T-helper 2 cell treated with Interferon-gamma antibody and Interleukin-4, amounts not matched to agents 5 μg/mL and 100 μg/mL, for 36 hours (primary cell): ENCODE measurements at places on chromosomes 2 and 18.
A peak's percentile ranks its signal among the peaks of the same experiment; 100 is the strongest.

DNA sequence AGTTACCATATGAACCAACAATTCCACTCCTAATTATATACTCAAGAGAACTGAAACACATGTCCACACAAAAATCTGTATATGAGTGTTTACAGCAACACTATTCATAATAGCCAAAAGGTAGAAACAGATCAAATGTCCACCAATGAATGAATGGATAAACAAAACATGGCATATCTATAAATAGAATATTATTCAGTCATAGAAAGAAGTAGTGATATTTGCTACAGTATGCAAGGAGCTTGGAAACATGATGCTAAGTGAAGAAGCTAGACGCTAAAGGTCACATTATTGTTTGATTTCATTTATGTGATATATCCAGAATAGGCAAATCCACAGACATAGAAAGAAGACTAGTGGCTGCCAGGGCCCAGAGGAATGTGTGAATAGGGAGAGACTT is 92.0 kb downstream of the RTTN start:
- H3K4me3 ChIP-seq = no peak overlapping the region
- H3K4me1 ChIP-seq = no peaks in the 10 kb centered on the region

DNA sequence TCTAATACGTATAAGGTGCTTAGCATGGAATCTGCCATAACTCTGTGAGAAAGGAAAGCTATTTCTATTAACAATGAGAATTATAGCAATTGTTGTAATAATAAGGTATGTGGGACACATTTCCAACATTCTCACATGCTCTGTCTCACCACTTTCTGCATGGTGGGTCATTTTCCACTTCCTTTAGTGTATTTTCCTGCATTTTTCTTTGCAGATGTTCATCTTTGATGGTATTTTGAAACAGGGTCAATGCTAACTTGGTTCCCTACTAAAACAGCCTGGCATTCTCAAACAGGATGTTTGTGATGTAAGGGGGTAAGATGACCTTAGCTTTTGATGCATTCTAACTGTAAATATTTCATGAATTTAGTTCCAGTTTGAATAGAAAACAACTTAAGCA is 54.7 kb downstream of the MYO1B start:
- no peak for DNase-seq
- no peaks in the 10 kb centered on the region for H3K36me3 ChIP-seq
- H3K27ac ChIP-seq = no peak overlapping the region
- no peaks in the 10 kb centered on the region for H3K27me3 ChIP-seq
- H3K4me1 ChIP-seq = peaks cover 2% of the 10 kb centered on the region

- peak; percentile 8 for DNase-seq
- H3K27me3 ChIP-seq = peaks cover 11% of the 10 kb centered on the region
- H3K36me3 ChIP-seq = no peaks in the 10 kb centered on the region
- no peak overlapping the region for H3K4me3 ChIP-seq
- peaks cover 10% of the 10 kb centered on the region for H3K4me1 ChIP-seq
Measured at GRCh38 chr2:26519396-26520147, 41.6 kb upstream of the OTOF start.

DNA sequence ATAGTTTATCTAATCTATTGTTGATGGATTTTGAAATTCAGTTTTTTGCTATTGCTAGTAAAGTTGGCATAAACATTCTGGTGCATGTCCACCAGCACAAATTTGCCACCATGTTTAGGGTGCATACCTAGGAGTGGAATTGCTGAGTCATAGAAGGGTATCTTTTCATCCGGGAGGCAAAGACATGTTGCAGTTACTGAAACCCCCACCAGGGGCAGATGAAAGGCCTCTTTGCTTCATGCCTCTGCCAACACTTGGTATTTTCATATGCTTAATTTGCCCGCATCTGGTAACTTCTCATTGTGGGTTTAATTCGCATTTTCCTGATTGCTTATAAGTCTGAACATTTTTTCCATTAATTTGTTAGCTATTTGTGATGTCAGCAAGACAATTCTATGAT is 8.2 kb downstream of the DCC start:
- no peaks in the 10 kb centered on the region for H3K4me1 ChIP-seq
- H3K4me3 ChIP-seq = no peak overlapping the region
- no peaks in the 10 kb centered on the region for H3K36me3 ChIP-seq
- H3K27ac ChIP-seq = no peak overlapping the region
- no peaks in the 10 kb centered on the region for H3K27me3 ChIP-seq

GRCh38 chr2:173099804-173100203 is 24.2 kb downstream of the MAP3K20 start:
- H3K4me3 ChIP-seq = no peak overlapping the region
- no peak overlapping the region for H3K27ac ChIP-seq
- DNase-seq = peak; percentile 20
